Forelimb muscle (tissue), 1 donor: ENCODE measurements at places on chromosomes 4 and X.

DNA sequence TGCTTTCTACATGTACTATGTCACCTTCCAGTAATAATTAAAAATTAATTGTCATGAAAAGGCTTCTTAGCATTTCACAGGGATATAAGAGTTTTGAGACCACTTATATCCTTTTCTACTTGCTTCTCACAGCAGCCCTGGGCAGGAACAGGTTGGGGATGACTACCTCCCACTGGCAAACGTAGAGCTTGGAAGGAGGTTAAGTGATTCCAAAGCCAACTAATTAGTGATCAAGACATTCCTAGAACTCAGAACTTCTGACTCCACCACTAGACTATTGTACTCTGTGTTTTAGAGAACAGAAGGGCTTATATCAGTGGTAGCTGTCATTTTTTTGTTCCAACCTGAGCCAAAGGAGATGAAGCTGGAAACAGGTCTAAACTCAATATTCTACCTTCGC lies 364.5 kb upstream of the BOD1L1 start:
- no peak for DNase-seq

GRCh38 chr4:154502111-154502510 lies 10.5 kb upstream of the DCHS2 start:
- DNase-seq = no peak

GRCh38 chr4:76597423-76597979 lies 162.5 kb downstream of the SHROOM3 start:
- no peak for DNase-seq

GRCh38 chr4:155512817-155513216 lies 136.1 kb upstream of the MAP9 start:
- no peak for DNase-seq
